ENCODE measurements at places on chromosomes 2 and 18.

GRCh38 chr2:212998626-212999359, 152.6 kb downstream of the IKZF2 start:
- no peak for DNase-seq

GRCh38 chr18:25675123-25675850, 323.3 kb upstream of the ZNF521 start:
- no peak for DNase-seq

- DNase-seq = no peak
Measured at GRCh38 chr2:233456111-233456510, 101.8 kb downstream of the DGKD start.

GRCh38 chr2:161997916-161998471, 76.0 kb downstream of the DPP4 start:
- DNase-seq = no peak

DNA sequence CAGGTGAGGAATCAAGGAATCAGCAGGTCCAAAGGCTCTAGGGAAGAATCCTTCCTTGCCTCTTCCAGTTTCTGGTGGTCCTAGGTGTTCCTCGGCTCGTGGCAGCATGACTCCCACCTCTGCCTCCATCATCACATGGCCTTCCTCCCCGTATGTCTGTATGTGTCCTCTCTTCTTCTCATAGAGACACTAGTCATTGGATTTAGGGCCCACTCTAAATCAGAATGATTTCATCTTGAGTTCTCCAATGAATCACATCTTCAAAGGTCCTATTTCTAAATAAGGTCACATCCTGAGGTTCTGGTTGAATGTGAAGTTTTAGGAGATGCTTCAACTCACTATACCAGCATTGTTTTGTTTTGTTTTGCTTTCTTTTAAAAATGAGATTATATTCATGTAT, 11.1 kb upstream of the AGFG1 start:
- no peak for DNase-seq

GRCh38 chr18:75790796-75791195, 363.3 kb upstream of the SMIM21 start:
- DNase-seq = no peak

DNA sequence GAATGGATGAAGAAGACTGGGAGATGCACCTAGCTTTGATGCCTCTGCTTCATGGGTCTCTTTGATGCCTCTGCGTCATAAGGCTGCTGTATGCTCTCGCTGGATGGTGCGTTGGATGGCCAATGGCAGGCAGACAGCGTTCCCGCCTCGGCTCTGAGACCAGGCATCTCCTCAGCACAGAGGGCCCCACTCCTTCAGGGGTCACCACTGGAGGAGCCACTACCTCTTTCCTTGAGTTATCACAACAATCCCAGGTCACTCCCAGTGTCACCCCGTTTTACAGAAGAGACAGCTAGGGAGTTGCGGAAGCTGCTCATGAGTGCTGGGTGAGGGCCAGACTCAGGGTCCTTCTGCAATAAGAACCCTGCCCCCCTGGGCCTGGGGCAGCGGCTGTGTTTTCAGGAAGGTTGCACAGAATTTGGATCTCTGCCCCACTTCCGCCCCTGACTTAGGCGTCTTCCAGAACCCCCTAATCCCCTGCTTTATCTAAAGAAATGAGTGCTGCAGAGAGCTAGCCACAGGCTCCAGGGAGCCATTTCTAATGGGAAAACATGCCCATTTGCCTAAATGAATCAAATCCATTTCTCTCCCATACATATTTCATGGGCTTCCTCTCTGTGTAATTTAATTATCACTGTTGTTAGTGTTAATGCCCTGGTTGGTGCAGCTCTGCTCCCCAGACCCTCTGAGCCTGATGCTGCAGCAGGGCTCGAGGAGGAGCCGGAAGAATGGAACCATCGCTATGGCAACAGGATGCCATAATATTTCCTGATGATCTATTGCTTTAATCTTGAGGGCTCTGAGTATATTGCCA, 131.8 kb upstream of the HS6ST1 start:
- DNase-seq = no peak

GRCh38 chr2:55123851-55124269, 73.6 kb upstream of the RTN4 start:
- no peak for DNase-seq

All from amygdala (tissue), 56 donors.